ENCODE measurements at places on chromosomes 5 and 9.
A peak's percentile ranks its signal among the peaks of the same experiment; 100 is the strongest.

DNA sequence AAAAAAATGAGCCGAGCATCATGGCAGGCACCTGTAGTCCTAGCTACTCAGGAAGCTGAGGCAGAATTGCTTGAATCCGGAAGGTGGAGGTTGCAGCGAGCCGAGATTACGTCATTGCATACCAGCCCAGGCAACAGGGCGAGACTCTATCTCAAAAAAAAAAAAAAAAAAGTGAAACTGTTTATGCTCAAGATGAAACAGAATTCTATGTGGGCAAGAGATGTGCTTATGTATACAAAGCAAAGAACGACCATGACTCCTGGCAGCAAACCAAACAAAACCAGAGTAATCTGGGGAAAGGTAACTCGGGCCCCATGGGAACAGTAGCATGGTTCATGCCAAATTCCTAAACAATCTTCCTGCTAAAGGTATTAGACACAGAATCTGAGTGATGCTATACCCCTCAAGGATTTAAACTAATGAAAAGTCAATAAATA, 32.6 kb upstream of the PLAC8L1 start:
- DNase-seq: peak; percentile 45

DNA sequence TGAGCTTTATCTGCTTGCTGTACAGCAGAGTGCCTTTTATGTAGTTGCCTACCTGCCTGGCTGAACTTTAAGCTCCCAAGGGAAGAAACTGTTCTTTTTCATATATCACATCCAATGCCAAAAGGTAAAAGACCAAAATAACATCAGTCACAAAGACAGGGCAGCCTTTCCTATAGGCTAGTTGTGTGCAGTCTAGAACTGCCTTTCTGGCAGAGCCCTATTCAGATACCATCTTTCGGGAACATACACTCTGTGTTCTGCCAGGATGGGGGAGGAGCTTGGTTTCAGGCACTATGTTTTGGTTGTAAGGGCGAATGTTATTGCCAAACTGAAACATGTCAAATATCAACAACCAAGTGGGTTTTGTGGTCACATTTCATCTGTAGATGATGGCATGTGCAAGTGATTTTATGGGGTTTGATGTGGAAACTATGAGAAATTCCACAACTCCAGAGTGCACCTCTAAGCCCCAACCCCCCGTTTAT, 314.5 kb downstream of the ADGRV1 start:
- DNase-seq: peak; percentile 59

DNA sequence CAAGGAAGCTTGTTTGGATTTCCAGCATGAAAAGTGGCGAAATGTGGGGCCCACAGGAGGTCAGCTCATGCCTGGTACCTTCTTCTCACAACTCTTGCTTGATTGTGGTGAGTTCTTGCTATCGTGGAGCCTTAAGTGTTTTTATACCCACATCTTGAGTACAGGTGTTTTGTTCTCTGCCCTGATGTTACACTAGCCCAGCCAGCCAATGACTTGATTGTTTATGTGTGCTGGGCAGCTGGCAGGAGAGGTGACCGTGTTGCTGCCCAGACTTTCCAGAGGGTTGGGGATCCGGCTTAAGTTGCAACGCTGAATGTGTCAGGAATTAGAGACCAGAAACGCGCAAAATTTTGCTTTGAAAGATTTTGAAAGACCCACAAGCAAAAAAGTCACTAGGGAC, 24.0 kb upstream of the TPPP start:
- no peak for DNase-seq

DNA sequence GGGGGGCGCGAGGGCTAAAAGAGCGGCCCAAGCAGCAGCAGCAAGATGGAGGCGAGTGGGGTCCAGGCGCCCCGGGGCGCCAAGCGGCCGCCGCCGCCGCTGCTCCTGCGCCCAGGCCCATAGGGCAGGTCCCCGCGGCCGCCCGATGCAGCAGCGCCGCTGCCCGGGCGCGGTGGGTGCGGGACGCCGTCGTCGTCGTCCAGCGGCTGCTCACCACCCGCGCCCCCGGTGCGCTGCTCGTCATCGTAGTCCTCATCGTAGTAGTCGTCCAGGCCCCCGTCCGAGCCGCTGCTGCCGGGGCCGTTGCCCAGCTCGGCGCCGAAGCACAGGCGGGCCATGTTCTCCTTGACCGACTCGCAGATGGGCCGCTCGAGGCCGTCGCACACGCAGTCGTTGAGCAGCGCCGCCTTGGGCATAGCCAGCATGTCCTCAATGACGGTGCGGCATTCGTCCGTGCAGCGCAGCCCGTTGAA, 1.5 kb downstream of the GAS1 start:
- no peak for DNase-seq

- no peak for DNase-seq
These were observed 14.5 kb downstream of the FBXW5 start for GRCh38 chr9:136930014-136930413.

DNA sequence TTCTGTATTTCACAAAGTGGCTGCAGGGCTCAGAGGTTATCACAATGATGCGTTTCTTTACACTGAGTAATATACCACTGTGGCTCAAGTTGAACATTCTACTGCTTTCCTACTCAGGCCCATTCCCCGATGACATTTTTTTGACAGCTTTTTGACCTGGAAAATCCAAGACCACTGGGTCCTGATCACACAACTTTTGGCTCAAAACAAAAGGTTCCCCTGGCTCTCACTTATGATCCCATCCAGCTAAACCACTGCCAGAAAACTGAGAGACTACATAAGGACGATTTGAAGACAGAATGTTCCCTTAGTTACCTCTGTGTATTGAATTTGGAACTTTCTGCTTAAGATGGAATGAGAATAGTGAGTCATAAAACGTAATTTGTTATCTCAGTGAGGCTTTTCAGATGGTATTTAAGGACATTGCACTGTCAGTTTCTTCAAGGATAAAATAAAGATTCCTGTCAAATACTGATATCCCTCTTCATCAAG, 78.0 kb upstream of the FBXL7 start:
- peak; percentile 1 for DNase-seq

DNA sequence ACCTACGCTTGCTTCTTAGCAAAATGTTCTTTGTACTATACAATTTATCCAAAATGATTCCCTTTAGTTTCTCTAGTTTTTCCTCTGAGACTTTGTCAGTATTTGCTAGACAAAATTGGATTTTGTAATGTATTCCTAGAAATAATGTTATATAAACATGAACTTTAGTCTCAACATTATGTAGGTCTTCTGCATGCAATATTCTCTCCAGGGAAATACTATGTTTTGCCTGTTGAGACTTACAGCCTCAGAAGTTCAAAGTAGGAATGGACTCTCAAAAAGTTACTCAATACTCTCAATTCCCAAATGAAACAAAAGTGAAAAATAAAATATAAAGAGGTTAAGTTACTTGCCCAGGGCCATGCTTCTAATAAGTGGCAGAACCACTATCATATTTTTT, 24.8 kb upstream of the SMC2 start:
- peak; percentile 86 for DNase-seq

DNA sequence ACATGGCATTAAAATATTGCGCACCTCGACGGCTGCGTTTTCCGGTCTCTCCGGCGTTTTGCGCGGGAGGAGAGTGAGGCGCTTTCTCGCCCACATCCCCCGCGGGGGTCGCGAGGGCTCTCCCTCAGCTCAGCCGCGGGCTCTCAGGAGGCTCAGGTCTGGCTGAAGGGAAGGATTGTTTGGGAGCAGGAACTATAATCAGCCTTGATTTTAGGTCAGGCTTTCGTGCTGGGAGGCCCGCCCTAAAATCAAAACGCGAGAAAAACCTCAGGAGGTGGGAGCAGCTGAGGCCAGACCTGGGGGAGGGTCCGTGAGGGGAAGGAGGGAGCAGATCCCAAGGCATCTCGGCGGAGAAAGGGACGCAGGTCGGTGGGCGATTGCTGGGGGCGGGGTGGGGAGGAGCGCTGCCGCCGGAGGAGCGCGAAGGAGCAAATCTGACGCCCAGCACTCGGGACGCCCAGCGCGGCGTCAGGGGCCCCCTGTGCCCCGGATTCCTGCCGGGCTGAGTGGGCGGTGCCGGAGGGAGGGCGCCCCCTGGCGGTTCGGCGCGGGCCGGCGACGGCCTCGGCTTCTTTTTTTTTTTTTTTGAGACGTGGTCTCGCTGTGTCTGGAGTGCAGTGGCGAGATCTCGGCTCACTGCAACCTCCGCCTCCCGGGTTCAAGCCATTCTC, 18.7 kb upstream of the RNF130 start:
- DNase-seq: peak; percentile 46

DNA sequence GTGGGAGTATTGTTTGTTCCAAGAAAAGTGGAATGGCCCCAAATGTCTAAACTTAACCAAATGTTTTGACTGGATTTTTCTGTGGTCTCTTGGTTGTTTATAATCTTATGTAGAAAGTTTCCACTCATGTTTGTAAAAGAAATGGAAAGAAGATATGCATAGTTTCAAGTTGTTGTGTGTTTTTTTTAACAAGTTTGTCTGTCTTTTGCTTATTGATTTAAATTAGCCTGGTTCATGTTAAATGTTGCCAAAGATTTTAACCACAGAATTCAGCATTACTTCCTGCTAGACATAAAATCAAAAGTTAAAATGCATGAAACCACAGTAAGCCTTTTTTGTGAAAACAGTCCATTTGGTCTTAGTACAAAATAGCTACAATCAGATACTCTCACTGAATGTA, 14.0 kb downstream of the PPWD1 start:
- peak; percentile 64 for DNase-seq

Measured in fibroblast of gingiva (primary cell).